Mesothelial cell of epicardium (in vitro differentiated cells): ENCODE measurements at places on chromosomes 6 and 20.

DNA sequence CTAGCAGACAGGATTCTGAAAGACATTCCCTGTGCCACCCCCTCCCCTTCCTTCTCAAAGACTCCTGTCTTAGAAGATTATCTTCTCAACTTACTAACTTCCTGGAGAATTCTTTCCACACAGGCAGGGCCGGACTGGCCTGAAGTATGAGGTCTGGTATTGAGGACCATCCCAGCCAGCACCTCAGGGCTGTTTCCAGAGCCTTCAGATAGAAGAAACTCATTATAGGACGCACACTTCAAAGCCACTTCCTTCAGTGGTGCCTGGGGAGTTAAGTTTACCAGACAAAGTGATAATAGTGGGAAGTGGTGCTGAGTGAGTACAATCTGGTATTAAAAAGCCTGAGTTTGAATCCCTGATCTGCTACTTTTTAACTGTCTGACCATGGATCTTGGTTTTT lies 15.6 kb downstream of the KCNS1 start:
- no peak for DNase-seq

DNA sequence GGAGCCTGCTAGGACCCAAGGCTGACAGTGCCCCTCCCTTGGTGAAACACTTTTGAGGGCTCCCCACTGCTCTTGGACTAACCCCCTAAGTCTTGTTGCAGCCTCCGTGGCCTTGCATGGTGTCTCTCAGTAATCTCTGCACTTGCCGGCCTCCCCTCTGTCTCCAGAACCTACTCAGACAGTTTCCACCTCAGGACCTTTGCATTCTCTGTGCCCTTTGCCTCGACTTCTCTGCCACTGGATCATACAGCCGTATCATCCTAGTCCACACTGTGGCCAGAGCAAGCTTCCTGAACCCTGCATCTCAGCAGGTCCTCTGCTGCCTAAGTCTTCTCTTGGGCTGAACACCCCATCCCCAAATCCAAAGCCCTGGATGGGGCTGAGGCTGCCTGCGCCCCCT lies 152.0 kb upstream of the PTPN1 start:
- DNase-seq = no peak

- DNase-seq = no peak
Observed at GRCh38 chr6:118783931-118784550, 109.9 kb upstream of the ASF1A start.

GRCh38 chr6:156256161-156256560 lies 521.0 kb upstream of the ARID1B start:
- no peak for DNase-seq

GRCh38 chr6:12851123-12851695 lies 134.6 kb downstream of the PHACTR1 start:
- DNase-seq = no peak

DNA sequence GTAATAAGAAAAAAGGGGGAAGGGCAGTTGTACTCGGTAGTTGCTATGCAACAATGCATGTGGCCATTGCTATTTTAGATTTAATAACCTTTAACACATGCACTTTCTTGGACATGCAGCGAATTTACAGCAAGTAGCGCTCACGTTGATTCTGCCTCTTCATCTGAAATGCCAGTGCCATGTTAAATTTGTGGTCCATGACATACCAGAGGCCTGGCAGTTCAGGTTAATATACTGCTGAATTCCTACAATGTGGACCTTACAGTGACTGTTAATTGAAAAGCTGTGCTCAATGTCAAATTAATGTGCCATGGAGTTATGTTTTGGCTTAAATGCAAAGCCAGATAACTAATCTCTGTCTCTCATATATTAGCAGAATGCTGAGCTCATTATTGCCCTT lies 699.7 kb downstream of the DOK5 start:
- DNase-seq = no peak

DNA sequence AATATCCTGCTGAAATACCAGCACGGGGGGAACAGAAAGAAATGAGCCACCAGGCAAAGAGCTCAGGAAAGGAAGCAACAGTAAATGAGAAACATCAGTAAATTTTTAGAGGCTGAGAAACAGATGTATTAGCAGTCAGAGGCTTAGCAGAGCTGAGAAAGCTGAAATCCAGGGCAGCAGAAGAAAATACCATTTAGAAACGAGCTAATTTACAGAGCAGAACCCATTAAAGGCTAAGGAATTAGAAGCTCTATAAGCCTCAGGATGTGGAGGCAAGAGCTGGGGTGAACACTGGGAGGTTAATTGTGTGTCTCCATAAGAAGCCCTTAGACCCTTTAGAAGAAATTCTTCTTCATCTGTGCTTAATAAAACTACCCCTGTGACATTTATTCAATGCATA lies 178.6 kb upstream of the RGS17 start:
- DNase-seq = no peak

DNA sequence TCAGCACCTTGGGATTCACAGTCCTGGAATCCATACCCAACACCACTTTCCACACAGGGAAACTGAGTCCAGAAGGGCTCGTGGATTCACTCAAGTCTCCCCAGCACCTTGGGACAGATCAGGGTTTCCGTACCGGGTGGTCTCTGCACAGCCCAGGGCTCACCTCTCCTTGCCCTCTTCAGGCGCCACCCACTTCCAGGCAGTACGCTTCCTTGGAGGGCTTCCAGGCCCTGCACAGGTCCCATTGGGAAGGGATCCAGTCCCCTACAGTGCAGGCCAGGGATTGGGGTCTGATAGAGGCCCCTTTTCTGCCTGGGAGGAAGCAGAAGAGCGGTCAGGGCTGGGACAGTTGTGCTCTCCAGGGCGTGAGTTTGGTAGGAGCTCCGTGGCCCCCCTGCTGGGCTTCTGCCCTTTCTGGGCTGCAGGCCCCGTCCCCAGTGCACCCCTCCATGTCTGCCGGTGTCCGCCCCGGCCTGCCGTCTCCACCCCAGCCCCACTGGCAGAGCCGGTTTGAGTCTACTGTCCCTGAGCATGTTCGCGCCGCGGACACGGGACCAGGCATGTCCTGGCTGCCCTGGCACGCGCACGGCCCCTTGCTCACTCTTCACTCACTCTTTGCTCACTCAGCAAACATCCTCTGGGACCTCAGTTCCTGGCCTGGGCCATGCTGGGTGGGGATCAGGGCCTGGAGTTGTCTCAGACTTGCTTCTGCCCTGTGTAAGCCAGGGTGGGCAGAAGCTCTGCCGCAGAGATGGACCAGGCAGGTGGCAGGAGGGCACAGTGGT lies 12.6 kb downstream of the SRC start:
- no peak for DNase-seq

DNA sequence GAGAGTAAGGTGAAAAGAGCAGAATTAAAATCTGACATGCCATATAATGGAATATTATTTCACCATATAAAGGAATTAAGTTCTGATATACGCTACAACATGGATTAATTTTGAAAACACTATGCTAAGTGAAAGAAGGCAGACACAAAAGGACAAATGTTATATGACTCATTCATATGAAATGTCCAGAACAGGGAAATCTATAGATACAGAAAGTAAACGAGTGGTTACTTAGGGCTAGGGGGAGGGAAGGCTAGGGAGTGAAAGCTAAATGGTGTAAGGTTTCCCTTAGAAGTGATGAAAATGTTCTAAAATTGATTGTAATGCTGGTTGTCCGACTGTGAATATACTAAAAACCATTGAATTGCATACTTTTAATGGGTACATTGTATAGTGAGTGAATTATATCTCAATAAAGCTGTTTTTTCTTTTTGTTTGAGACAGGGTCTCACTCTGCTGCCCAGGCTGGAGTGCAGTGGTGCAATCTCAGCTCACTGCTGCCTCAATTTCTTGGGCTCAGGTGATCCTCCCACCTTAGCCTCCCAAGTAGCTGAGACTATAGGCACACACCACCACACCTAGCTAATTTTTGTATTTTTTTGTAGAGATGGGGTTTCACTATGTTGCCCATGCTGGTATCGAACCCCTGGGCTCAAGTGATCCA lies 8.2 kb downstream of the PRPH2 start:
- DNase-seq = no peak

DNA sequence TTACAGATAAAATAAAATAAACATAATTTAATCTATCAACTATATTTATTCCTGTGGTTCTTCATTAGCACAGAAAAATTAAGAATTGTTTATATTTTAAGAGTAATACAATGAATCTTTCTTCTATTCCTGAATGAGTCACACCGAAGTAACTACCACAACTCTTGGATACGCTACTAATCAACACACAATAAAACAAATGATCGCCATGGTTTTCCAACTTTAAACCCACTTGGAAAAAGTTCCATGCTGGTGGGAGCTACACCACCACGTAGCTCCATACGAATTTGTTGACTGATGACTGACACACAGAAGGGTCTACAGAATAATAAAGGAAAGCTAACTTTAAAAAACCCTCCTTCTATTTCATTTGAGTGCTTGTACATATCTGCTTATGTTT lies 135.8 kb upstream of the NEDD9 start:
- no peak for DNase-seq

- DNase-seq = no peak
Observed at GRCh38 chr20:53625311-53626129, 31.9 kb upstream of the ZNF217 start.

DNA sequence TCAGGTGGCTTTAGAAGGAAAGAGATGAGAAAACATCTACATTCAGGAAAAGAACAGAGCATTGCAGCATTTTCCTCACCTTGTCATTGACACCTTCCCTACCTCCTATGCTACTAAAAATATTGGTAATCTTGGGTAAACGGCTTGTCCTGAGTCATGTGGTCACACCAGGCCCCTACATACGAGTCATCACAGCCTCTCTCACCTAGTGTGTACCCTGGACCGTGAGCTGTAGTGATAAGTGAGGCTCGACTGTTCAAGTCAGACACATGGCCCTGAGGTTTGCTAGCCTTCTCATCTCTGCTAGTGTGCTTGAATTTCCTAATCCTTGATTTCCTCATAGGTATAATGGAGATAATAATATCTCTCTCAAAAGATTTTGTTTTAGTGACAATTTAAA lies 29.6 kb upstream of the TMEM244 start:
- no peak for DNase-seq

DNA sequence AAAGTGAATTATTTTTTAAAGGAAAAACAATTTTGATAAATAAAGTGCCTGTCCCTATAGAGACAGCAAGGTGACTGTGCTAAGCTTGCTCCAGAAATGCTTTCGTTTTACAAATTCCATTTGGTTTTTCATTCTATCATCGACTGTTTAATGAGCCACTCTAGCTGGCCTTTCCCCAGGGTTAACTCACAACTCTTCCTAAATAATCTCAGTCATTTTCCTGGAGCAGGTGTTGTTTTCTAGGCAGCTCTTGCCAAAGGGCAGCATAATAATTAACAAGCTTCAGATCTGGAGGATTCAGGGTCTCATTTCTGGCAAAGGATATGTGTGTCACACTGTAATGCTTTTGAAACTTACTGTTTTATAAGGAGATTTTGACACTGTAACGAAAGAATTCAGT lies 184.2 kb downstream of the KHDC1L start:
- DNase-seq = no peak

GRCh38 chr6:144434308-144434990 lies 149.3 kb downstream of the UTRN start:
- no peak for DNase-seq

GRCh38 chr20:37977786-37978185 lies 55.5 kb downstream of the TTI1 start:
- DNase-seq = no peak

DNA sequence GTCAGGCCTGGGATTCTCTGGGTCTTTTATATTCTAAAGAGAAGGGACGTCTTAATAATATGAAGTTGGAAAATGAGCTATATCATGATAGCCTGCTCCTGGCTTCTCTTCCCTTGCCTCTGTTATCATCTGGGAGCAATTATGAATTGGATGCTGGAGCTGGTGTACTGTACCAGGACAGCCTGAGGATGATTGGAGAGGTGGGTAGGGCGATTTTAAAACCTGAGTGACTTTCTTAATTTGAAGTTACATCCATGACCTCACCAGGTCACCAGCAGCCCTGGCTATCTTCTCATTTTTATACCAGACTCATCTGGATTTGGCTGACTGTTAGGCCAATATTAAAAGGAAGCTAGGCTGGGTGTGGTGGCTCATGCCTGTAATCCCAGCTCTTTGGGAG lies 317.6 kb downstream of the CLIC5 start:
- DNase-seq = no peak

DNA sequence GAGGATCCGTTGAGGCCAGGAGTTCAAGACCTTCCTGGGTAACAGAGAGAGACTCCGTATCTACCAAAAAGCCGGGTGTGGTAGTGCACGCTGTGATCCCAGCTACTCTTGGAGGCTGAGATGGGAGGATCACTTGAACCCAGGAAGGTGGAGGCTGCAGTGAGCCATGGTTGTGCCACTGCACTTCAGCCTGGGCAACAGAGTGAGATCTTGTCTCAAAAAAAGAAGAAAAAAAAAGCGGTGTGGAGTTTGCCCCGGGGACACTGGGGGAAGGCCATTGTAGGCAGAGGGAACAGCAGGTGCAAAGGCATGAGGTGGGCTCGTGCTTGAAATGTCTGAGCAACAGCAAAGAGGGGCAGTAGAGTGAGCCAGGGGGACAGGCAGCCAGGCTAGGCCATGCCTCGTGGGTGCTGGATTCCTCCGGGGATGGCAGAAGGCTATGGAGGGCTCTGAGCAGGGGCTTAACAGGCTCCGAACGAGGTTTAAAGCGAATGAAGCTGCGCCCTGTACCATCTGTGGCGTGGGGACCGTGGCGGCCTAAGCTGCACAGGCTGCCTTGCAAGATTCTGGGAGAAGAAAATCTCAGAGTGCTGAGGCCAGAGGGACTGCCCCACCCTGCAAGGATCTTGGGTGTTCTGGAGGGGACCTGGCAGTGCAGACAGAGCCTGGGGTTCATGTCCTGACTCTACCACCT lies 36.9 kb upstream of the NOL4L start:
- no peak for DNase-seq

GRCh38 chr6:132418235-132418965 lies 17.1 kb upstream of the MOXD1 start:
- no peak for DNase-seq

- DNase-seq = no peak
Observed at GRCh38 chr6:44475417-44475778, 87.9 kb downstream of the CDC5L start.

GRCh38 chr6:72275888-72276287 lies 346.0 kb upstream of the KCNQ5 start:
- no peak for DNase-seq

- DNase-seq = no peak
Observed at GRCh38 chr6:51855310-51856082, 231.9 kb downstream of the PKHD1 start.

DNA sequence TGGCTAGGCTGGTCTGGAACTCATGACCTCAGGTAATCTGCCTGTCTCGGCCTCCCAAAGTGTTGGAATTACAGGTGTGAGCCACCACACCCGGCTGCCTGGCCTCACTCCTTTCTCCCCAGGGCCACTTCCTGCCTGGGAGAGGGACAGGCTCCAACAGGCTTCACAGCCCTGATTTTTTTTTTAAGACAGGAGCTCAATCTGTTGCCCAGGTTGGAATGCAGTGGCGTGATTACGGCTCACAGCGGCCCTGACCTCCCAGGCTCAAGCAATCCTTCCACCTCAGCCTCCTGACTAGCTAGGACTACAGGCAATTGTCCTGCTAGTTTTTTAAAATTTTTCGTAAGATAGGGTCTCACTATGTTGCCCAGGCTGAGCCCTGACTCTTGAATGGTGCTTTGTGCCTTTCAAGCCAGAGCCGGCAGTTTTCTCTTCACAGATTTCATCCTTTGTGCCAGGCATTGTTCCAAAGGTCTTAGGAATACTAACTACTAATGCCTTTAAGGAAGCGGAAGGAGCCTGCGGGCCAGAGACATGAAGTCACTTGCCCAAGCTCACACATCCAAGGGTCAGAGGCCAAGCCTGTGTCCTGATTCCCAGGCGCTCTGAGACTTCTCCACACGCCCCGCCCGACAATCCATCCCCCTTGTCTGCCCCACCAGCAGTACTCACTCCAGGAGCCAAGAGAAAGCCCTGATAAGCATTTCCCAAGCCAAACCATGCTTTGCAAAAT lies 19.2 kb downstream of the CAPN11 start:
- DNase-seq = no peak
